ENCODE measurements at places on chromosomes 13 and 19. TPM values are rescaled to one million over a fixed set of nuclear protein-coding genes. Genes with fewer than 3 reads are reported as not detected.

DNA sequence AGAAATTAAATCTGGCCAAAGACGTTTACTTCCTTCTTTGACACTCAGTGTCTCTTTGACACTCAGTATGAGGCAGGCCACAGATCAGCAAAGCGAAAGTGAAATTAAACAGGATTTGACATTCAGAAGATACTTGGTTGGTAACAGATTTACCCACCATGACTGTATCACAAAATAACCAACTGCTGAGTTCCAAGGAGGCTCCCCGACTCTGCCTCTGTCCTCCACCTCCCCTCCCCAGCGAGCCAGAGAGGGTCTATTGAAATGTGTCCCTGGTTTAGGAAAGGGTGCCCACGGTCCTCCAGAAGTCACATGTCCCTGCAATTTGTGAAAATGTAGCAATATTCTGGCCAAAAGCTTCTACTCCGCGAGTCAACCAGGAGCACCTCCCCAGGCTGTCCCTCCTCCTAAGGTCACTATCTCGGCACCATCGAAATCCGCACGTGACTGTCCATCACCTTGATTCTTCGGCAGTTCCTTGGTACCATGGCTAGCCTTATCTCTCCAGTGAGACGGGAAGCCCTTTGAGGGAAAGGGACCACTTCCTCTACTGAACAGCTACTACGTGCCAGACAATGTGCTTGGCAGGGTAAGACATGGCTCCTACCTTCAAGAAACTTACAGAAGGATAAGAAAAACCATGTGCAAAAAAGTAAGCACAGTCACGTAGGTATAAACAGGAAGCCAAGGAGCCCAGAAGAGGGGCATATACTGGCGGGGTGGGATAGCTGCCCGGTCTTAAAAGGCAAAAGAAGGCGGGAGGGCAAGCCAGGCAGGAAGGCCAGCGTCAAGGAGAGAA is 1.5 kb downstream of the N4BP2L1 start:
- DNase-seq: peak; percentile 42

DNA sequence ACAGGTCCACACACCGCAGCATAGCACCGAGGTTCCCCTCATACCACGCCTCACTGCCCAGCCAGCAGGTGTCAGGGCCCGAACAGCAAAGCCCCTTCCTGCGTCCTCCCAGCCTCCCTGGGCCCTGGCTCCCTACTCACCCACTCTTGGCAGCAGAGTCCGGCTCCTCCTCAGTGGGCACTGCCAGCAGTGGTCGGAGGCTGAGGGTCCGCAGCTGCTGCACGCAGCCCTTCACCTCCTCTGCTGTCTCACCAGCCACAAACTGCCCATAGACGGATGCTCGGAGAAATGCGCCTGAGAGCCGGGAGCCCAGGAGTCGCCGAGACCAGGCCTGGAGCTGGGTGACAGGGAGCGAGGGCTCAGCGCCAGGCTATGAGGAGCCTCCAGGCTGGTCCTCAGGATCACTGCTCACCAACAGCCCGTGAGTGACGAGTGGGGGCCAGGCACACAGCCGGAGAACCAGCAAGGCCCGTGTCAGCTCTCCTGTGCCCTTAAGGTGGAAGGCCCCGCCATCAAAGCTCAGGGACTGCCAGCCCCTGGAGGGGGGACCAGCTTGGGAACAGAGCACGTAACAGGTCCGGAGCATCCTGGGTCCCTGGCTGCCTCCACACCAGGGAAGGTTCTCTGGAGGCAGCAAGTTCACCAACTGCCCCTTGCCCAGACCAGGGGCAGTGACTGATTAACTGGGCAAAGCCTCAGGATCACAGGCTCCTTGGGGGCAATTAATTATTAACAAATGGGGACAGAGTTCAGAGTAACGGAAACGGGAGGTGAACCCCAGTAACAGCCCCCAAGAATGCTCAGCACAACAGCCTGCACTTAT is at the start of gene PRODH2:
TSS of gene PRODH2 (minus strand) at position 626 of the 823 bp plus-strand sequence. CDS start at position 586, 40 bp downstream.
- DNase-seq: no peak

GRCh38 chr13:24900507-24900906 is 136.5 kb downstream of the RNF17 start:
- no peak for DNase-seq

DNA sequence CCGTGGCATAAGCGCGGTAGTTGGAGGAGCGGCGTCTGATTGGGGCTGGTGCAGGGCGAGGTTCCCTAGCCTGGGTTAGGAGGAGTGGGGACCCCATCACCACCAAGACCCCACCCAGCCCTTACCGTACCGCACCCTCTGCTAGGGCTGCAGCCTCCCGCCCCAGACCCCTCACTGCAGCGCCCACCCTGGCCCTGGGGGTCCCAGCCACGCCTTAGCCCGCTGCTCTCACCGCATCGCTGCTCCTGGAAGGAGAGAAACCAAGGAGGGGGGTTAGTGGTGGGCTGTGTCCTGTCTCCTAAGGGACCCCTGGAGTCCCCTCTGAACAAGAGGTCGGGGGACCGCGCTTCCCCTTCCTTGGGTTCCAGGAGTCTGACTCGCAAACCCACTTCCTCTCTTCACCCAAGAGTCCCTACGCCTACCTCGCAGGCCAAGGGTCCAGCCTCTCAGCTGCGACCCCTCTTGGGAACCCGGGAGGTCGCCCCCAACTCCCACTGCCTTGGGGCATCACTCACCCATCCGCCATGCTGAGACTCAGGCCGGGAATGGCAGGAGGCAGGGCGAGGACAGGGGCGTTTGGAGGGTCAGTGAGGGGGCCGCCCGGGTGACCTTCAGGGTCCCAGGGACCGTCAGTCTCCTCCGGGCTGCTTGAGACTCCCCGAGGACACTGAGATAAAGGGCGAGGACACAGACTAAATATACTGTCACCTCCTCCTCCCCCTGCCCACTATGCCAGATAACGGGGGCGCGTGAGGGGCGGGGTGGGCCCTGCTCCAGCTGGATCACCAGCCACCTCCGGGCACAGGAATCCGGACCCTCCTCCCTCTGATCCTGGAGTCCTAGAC is at the start of gene TNNI3:
TSS of gene TNNI3 (minus strand) at position 669 of the 845 bp plus-strand sequence. CDS start at position 526, 143 bp downstream.
- DNase-seq: no peak

- DNase-seq: no peak
Observed at GRCh38 chr13:76635232-76636230, 250.7 kb downstream of the KCTD12 start.

GRCh38 chr19:51600940-51601580 is 29.1 kb downstream of the SIGLEC5 start:
- DNase-seq: no peak

DNA sequence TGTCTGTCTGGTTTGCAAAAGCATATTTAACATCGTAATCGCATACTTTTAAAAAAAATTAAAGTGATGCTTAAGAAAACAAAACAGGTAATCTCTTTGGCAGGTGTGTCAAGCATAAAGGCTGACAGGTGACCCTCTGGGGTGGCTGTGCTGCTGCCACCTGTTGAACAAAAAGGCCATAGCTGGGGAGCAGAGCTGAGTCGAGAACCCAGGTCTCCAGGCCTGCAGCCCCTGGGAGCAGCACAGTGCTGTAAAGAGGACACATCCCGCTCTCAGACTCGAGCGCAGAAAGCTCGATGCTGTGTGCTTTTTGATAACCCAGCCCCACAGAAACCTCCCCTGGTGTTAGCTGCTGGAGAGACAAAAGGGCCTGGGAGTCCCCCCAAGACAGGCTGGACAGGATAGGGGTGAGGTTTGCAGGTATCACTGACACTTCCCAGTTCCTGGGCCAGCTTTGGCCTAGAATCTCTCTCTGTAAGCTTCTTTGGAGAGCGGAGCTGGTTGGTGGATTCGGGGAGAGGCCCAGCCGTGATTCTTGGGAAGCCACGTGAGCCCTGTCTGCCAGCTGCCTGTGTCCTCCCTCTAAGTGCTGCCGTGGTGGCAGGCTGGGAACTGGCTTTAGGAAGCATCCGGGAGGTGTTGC is 66.9 kb downstream of the C13orf42 start:
- DNase-seq: no peak

DNA sequence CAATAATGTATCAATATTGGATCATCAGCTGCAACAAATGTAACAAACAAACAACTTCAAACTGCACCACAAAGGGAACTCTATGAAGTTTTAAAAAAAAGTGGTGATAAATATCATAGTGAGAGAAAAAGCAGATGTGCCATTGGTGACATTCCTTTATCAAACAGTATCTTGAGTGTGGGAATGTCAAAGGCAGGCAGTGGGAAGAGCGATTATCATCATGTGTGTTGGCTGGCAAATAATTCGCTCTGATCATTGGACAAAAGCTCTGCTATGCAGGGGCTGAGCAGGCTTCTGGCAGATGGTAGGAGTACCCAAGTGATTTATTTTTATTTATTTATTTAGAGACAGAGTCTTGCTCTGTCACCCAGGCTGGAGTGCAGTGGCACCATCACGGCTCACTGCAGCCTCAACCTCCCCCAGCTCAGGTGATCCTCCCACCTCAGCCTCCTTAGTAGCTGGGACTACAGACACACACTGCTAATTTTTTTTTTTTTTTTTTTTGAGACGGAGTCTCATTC is 55.9 kb upstream of the RANBP3 start:
- DNase-seq: no peak

DNA sequence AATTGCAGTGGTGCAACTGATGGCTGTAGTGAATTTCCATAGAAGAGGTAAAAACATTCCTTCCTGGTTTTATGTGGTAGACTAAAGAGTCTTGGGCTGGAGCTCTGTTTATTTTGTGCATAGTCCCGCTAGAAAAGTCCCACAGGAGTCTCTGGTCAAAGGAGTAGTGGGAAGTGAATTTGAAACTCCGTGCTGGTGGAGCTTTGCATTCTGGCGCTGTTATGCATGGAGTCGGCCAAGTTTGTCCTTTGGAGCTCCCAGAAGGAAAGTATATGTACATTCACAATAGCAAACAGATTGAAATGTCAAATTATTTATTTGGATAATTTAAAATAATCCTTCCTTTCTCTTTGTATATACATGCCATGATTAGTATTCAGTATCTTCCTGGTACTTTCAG is 296.5 kb downstream of the LMO7 start:
- DNase-seq: no peak

GRCh38 chr19:39017026-39017425 is 15.3 kb downstream of the FBXO27 start:
- DNase-seq: no peak

- peak; percentile 60 for DNase-seq
Observed at GRCh38 chr19:2034729-2035589, 16.1 kb downstream of the MKNK2 start.

DNA sequence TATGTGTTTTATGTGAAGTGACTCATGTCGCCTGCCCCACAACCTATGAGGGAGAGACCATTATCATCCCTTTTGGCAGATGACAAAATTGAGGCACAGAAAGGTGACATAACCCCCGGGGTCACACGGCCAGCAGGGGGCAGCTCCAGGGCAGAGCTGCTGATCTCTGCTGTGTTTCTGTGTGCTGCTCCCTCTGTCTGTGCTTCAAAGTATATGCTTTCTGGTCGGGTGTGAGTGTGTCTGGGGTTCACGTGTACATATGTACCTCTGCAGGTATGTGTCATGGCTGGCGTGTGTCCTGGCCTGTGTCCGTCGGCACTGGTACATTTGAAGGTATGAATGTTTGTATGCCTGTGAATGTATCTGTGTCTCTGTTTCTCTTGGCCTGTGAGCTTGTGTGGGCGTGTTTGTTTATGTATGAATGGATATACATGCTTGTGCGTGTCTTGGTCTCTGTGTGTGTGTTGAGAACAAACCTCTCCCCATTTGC is 7.1 kb downstream of the LIPE start:
- peak; percentile 67 for DNase-seq

- peak; percentile 21 for DNase-seq
Observed at GRCh38 chr19:14248578-14249011, 42.6 kb upstream of the ADGRL1 start.

GRCh38 chr19:41739361-41739760 is 16.0 kb upstream of the CEACAM6 start:
- no peak for DNase-seq

DNA sequence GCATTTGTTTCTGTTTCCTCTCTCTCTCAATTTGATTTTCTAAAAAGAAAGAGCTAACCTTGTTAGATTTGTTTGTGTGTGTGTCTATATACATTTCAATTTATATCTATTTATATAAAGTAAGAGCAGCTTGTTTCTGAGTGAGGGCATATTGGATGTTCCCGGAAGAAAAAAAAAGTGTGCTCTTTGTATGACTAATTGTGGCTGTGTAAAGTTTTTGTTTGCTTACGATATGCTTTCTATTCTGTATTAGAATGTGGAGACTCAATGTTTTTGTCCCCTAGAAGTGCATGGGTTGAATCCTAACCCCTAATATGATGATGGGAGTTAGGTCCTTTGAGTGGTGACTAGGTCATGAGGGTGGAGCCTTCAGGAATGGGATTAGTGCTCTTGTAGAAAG is 66.6 kb upstream of the C1QTNF9B start:
- DNase-seq: no peak

- DNase-seq: no peak
Observed at GRCh38 chr13:111883571-111884343, 183.2 kb upstream of the SOX1 start.

GRCh38 chr13:109274188-109274821 is 512.1 kb downstream of the IRS2 start:
- no peak for DNase-seq

DNA sequence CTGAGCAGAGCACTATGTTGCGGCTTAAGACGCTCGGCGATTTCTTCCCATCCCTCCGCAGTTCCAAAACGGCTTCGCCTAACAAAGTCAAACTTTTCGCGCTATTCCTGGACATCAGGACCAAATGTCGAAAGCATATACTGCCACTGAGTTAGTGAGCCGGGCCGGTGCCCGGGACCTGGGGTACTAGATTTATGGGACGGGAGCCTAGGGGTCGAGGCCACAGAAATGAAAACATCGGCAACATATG is 699 bp downstream of the RCBTB2 start:
- no peak for DNase-seq

- no peak for DNase-seq
Observed at GRCh38 chr13:79246578-79246949, 159.5 kb downstream of the RBM26 start.

DNA sequence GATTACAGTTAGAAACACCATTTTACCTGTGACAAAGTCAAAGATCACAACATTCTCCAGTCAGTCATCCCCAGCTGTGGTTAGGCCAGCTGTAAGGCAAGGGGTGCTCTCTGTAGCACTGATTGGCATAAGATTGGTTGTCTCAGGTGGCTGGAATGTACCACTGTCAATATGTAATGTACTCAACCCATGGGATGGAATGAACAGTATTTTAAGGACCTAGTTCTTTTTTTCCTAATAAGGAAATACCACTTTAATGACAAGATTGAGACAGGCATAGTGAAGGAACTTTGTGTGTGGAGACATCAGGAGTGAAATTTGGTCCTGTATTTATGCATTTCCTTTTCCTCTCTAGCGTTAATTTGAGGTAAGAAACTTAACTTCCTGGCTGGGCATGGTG is 310.7 kb downstream of the ITGBL1 start:
- DNase-seq: no peak

- no peak for DNase-seq
Observed at GRCh38 chr19:44776402-44777096, 1.1 kb upstream of the CBLC start.

ZNF550 gene
- 16.9 TPM for total RNA-seq

ZSWIM9 gene
- 14.7 TPM for total RNA-seq

SLC8A2 gene
- not detected for total RNA-seq

SLC17A7 gene
- not detected for total RNA-seq

ZNF350 gene
- 28.4 TPM for total RNA-seq

AKAP8 gene
- 90.3 TPM for total RNA-seq

GAS6 gene
- total RNA-seq: 5.5 TPM

ERFL gene
- 5.9 TPM for total RNA-seq

ADM5 gene
- 5.6 TPM for total RNA-seq

EHD2 gene
- total RNA-seq: 0.47 TPM

COMP gene
- not detected for total RNA-seq

CEACAM7 gene
- not detected for total RNA-seq

ZNF625 gene
- total RNA-seq: 3.5 TPM

PTOV1 gene
- 165 TPM for total RNA-seq

ZNF430 gene
- total RNA-seq: 45.2 TPM

PEX11G gene
- 0.35 TPM for total RNA-seq

Data from T-cell (primary cell).